ENCODE measurements at places on chromosomes 7 and 10.

- DNase-seq = no peak
- peaks cover 3% of the 10 kb centered on the region for H3K4me1 ChIP-seq
- no peak overlapping the region for H3K27ac ChIP-seq
Observed at GRCh38 chr7:17227766-17228490, 70.5 kb upstream of the AHR start.

DNA sequence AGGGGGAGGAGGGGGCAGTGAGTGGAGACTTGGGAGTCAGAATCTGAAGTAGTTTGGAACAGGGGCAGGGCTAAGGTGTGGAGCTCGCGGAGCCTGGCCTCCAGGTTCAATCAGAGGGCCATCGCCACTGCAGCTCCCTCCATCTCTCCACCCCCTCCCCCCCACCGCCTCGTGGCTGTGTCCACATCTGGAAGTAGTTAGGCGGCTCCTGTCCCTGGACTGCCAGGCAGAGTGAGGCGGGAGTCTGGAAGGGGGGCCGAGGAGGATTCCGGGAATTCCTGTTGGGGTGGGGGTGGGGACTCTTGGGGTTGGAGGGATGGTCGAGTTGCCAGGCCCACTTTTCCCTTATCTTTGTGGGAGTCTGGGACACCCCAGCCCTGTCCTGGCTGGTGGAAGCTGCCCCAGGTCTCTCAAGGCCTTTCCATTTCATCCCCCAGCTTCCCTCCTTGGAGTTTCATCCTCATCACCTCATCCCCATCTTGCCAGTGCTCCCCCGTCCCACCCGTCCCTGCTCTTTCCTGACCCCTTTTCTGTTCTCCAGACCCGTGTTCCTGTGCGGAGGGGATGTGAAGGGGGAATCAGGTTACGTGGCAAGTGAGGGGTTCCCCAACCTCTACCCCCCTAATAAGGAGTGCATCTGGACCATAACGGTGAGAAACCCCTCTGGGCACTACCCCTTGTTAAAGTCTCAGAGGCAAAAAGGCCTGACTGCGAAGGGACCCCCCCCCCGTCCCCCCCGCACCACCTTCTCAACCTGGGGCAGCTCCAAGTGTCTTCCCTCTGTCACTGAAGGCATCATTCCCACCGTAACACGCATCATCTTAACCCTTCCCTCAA lies 944 bp downstream of the PCOLCE start:
- H3K4me1 ChIP-seq = no peaks in the 10 kb centered on the region
- no peak overlapping the region for H3K4me3 ChIP-seq
- no peaks in the 10 kb centered on the region for H3K27me3 ChIP-seq

GRCh38 chr10:121865554-121865953 lies 62.3 kb downstream of the ATE1 start:
- no peaks in the 10 kb centered on the region for H3K36me3 ChIP-seq
- H3K4me3 ChIP-seq = no peak overlapping the region
- no peak overlapping the region for H3K27ac ChIP-seq
- no peak for DNase-seq
- H3K4me1 ChIP-seq = no peaks in the 10 kb centered on the region

- no peaks in the 10 kb centered on the region for H3K4me1 ChIP-seq
- DNase-seq = no peak
- H3K4me3 ChIP-seq = no peak overlapping the region
Observed at GRCh38 chr7:107080099-107080505, 35.6 kb downstream of the PRKAR2B start.

GRCh38 chr7:128922496-128923410 lies 12.2 kb upstream of the KCP start:
- H3K4me1 ChIP-seq = no peaks in the 10 kb centered on the region
- H3K27ac ChIP-seq = no peak overlapping the region
- no peaks in the 10 kb centered on the region for H3K27me3 ChIP-seq
- H3K36me3 ChIP-seq = no peaks in the 10 kb centered on the region
- peak; percentile 34 for DNase-seq

- H3K27ac ChIP-seq = no peak overlapping the region
- no peak for DNase-seq
- no peaks in the 10 kb centered on the region for H3K27me3 ChIP-seq
- H3K4me1 ChIP-seq = no peaks in the 10 kb centered on the region
- H3K4me3 ChIP-seq = no peak overlapping the region
Observed at GRCh38 chr7:132441935-132442334, 134.3 kb downstream of the PLXNA4 start.

GRCh38 chr10:73920089-73920488 lies 9.2 kb downstream of the PLAU start:
- H3K4me1 ChIP-seq = no peaks in the 10 kb centered on the region
- H3K27ac ChIP-seq = peak overlapping the region; percentile 14
- no peak overlapping the region for H3K4me3 ChIP-seq
- no peak for DNase-seq
- H3K36me3 ChIP-seq = no peaks in the 10 kb centered on the region
- no peaks in the 10 kb centered on the region for H3K27me3 ChIP-seq

- H3K36me3 ChIP-seq = no peaks in the 10 kb centered on the region
- no peaks in the 10 kb centered on the region for H3K4me1 ChIP-seq
- H3K27me3 ChIP-seq = no peaks in the 10 kb centered on the region
- DNase-seq = no peak
- H3K27ac ChIP-seq = no peak overlapping the region
- H3K4me3 ChIP-seq = no peak overlapping the region
Observed at GRCh38 chr10:14601326-14601725, 173.4 kb downstream of the FAM107B start.

DNA sequence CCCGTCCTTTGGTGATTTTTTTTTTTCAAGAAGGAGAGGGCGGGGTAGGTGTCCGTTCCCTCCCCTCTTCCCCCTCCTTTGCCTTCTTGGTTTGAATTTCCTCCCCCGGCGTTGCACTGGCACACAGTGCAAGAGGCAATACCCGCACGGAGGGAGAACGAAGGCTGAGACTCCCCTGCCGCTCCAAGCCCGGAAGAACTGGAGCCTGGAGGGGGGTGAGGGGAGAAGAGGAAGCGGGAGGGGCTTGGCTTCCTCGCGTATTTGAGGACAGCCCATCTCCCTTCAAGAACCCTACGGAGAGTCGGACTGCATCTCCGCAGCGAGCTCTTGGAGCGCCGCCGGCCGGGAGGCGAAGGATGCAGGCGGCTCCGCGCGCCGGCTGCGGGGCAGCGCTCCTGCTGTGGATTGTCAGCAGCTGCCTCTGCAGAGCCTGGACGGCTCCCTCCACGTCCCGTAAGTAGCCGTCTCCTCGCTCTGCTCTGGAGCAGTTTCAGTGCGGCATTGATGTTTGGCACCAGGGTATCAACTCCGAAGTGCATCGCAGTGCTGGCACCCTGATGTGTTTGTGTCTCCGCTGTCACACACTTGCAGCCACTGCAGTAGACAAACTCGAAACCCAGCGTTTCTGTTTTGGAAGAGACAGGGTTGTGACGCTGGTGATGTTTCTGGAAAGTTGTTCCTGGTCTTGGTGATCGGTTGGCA lies at the start of gene CNTNAP2:
Gene CNTNAP2, plus strand, starts transcription at position 281 of the 702 bp plus-strand sequence. Its CDS starts 76 bp downstream, at position 357.
- H3K27me3 ChIP-seq = no peaks in the 10 kb centered on the region
- no peaks in the 10 kb centered on the region for H3K4me1 ChIP-seq
- no peak for DNase-seq
- no peaks in the 10 kb centered on the region for H3K36me3 ChIP-seq

DNA sequence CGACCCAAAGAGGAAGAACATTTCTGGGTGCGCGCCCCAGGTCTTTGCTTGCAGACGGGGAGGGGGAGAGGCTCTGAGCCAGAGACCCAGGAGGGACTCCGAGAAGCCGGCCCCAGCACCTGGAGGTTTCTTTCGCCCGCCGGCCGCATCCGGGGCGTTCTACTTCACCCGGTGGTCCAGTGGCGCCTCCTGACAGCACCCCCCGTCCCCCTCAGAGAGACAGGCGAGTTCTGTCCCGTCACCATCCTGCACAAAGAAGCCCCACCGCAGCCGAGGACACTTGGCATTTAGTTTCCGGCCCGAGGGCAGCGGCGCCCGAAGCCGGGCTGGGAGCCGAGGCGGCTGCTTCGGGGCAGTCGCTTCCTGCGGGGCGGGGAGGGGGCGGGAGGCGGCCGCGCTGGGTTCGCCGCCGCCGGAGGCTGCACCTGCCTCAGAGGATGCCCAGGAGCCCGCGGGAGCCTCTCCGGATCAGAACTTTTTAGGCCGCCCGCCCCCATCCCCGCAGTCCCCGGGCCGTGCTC lies at the start of gene TMEM178B:
Gene TMEM178B, plus strand, starts transcription at position 424 of the 521 bp plus-strand sequence.
- no peaks in the 10 kb centered on the region for H3K27me3 ChIP-seq
- H3K27ac ChIP-seq = no peak within 1 kb of the TSS
- no peaks in the 10 kb centered on the region for H3K36me3 ChIP-seq
- H3K4me3 ChIP-seq = peak within 1 kb of the TSS; percentile 65
- DNase-seq = no peak
- H3K4me1 ChIP-seq = no peaks in the 10 kb centered on the region

DNA sequence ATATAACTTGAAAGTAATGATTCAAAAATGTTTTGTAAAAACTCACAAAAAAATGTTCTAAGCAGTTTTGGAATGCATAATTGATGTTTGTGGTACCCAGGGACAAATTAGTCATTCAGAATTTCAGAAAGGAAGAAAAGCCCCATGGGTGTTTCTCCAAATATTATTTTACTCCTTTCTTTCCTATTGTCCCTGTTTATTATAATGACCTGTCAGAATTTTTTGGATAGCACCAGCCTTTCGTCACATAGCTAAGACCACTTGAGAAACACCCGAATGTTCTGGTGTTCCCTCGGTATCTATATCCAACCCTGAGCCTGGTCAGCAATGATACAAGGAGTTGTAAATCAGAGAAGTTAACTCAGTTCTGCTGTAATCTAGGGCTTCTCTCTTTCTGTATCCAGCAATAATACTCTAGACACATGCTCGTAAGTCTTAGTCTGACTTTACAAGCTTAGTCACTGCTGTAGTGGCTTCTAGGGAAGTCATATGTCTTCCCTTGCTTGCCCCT lies 64.8 kb upstream of the MEOX2 start:
- peaks cover 5% of the 10 kb centered on the region for H3K4me1 ChIP-seq
- no peak for DNase-seq
- H3K27me3 ChIP-seq = no peaks in the 10 kb centered on the region
- H3K27ac ChIP-seq = peak overlapping the region; percentile 67
- no peaks in the 10 kb centered on the region for H3K36me3 ChIP-seq

Measured in aorta (tissue), 5 donors.